ENCODE measurements at places on chromosomes 4 and X.
A peak's percentile ranks its signal among the peaks of the same experiment; 100 is the strongest.

GRCh38 chr4:85776096-85776495 is 301.1 kb downstream of the ARHGAP24 start:
- no peak for DNase-seq

GRCh38 chr4:114659386-114660008 is 60.9 kb downstream of the UGT8 start:
- peak; percentile 63 for DNase-seq

- DNase-seq: no peak
Measured at GRCh38 chr4:180542445-180543100, 1700.6 kb upstream of the TENM3 start.

GRCh38 chrX:14362721-14363120 is 166.6 kb upstream of the GLRA2 start:
- DNase-seq: no peak

DNA sequence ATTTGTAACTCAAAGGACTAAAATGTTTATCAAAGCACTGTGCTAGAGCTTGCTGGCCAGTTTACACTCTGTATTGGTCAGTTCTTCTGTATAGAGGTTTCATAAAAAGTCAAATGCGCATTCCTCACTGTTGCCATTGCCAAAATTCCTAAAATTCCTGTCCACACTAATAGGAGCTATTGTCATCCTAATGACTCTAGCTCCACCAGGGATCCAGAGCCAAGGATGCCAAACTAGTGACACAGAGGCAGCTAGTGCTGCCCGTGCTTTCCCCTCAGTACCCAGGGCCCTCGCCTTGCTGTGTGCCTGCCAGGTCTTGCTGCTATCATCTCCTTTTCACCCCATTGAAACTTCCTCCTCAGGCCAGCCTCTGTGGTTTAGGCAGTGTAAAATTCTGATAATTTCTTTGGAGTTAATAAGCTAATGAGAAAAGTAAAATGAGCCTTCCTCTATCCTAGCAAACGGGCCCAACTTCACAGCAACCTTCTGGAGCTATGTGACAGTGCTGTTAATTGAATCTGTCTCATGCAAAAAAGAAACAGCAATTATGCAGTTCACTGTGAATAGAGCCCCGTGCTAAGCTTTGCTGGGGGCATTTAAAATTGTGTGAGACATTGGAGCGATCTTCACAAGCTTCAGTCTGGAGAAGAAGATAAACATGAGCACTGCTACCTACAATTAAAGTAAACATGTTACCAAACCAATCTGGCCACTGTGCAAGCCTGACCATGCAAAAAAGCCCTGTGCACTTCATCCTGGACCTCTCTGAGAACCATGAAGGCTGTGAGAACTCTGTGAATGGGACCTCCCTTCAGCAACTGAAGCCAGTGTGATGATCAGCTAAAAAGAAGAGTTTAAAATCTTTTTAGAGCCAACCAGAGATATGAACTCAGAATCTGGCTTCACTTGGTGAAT is 43.1 kb upstream of the FGF2 start:
- no peak for DNase-seq

DNA sequence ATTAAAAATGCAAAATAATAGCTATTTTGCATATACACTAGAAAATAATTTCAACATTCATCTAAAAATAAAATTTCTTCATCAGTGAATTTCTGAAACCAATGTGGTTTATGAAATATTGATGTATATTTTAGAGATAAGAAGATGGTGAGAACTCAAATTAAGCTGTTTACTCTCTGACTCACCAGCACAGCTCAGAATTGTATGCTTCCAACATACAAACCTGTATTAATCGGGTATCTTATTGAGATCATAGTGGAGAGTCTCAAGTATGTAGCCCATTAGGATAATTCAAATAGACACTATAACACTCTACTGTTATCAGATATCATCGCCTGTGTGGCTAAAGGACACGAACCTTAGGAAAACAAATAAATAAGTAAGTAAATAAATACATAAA is 899.5 kb upstream of the INTU start:
- no peak for DNase-seq

DNA sequence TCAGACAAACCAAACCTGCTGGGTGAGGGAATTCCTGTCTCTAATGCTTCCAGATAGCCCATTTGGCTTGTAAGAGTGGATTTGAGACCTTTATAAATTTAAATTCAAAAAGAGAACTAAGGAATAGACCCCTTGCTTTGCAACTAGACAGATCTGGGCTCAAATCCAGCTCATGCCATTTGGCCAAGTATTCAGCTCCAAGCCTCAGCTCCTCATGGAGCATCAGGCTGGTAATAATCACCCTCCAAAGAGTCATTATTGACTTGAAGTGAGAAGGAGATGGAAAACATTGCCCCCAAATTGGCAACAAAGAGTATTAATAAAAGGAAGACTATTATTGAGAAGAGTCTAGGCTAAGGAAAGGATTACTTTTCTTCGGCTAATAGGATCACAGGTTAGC is 134.7 kb downstream of the PDE5A start:
- no peak for DNase-seq

DNA sequence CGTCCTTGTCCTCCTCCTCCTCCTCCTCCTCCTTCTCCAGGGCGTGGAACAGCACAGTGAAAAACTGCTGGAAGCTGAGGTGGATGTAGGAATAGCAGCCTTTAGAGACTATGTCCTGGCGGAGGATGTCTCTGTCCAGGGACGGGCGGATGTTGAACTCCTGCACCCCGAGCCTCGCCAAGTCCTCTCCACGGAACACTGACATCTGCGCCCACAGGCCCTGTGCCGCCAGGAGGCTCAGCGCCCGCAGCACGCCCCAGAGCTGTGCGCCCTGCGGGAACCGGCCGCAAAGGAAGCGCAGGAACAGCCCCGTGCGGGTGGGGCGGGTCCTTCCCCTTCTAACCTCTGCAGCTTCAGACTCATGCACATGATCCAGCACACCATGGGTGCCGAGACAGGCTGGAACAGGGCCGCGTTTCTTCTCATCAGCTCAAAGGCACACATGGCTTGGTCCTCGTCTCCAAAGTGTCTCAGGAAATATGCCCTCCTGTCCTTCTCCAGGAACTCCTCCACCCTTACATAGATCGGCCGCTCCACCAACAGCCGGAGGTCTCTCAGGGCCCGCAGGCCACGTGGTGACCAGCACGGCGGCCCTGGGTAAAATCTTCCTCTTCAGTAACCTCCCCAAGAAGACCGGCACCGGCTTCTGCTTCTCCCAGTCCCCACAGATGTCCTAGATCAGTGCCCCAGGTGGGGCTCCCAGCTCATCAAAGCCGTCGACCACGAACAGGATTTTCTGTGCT is 1.2 kb downstream of the NLRP2B start:
- DNase-seq: no peak

GRCh38 chr4:84964995-84965552 is 1.4 kb downstream of the WDFY3 start:
- DNase-seq: no peak

- DNase-seq: no peak
Measured at GRCh38 chrX:73683236-73683859, 120.4 kb downstream of the CHIC1 start.

DNA sequence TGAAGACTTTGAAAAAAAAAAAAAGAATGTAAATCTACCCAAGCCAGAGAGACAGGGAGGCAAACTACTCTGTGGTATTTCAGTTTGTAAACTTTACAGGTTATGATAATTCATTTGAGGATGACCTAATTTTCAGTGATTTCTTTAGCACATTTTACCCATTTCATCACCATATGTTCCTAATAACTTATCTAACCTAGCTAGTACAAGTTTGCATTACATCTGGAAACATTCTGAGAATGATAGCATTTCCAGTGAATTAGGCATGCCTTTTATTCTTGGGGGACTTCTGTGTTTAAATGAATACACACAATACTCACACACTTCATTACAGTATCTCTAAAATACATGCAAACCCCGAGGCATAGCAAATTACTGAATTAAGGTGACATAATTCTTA is 1055.5 kb downstream of the PCDH18 start:
- DNase-seq: no peak

DNA sequence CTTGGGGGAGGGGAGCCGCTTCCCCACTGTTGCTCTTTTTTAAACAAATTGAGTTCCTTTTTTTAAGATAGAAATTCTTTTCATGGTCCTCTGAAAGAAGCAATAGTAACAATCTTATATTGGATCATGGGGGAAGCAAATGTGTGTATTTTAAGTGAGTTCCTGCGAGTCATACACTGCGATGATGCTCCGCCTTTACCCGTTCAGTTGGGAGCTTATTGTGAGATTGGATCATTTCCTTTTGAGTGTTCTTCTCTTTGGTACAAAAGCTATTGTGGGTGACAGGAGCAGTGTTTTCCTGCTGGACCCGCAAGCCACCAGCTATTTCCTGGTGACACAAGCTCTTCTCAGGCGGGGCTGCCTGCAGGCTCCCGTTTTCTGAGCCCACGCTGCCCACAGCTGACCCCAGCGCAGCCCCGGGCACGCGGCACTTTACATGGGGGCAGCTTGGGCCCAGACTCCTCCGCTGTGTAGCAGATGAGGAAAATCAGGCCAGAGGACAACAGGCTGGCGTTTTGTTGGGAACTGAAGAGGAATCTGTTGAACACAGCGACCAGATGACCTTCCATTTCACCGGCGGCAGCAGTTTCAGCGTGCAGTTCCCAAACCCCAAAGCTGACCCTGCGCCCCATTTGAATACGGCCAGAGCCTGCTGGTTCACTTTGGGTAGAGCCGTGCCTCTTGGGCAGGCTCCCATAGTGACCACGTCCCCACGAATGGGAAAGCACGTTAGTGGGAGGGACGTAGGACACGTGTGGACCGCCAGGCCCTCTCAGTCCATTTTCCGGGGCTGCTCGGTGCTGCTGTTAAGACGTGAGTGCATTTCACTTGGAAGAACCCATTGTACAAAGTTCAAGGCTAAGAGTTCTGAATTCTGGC is 12.2 kb downstream of the TADA2B start:
- no peak for DNase-seq

- DNase-seq: no peak
Measured at GRCh38 chrX:1111601-1112300, 100.7 kb downstream of the CRLF2 start.

DNA sequence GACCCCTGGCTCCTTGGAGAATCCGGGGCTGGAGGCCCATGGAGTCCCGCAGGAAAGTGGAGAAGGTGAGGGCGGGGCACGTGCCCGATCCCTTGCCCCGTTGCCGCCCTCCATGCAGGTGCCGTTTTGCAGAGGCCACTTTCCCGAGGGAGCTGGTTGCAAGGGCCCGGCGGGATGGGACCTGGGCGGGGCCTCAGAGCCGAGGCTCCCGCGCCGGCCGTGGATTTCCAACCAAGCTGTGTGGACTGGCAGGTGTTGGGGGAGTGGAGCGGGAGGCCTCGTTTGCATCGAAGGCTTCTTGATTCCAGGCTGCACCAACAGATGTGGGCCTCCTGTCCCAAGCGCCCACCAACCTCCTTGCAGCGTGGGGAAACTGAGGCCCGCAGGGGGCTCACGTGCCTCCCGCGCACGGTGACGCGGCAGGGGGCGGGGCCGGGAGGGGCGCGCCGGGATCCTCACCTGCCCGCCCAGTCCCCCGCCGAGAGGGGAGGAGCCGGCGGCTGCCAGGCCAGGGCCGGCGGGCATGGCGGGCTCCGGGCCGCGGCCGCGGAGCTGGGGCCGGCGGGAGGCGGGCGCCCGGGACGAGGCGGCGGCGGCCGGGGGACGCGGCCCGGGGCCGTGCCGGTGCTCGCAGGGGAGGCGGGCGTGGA is 24.9 kb downstream of the SH3BP2 start:
- DNase-seq: peak; percentile 86

- no peak for DNase-seq
Measured at GRCh38 chr4:120314969-120315368, 248.3 kb upstream of the MAD2L1 start.

DNA sequence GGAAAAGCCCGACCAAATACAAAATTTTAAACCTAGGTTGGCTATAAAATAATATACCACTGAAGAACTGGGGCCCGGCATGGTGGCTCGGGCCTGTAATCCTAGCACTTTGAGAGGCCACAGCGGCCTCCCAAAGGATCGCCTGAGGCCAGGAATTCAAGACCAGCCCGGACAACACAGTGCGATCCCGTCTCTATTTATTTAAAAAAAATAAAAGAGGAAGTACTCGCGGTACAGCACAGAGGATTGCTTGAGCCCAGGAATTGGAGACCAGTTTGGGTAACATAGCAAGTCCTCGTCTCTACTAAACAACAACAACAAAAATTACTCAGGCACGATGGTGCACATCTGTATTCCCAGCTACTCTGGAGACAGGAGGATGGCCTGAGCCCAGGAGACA is 44.8 kb upstream of the CDKN2AIP start:
- no peak for DNase-seq

GRCh38 chrX:78316265-78316664 is 11.1 kb downstream of the CYSLTR1 start:
- no peak for DNase-seq

DNA sequence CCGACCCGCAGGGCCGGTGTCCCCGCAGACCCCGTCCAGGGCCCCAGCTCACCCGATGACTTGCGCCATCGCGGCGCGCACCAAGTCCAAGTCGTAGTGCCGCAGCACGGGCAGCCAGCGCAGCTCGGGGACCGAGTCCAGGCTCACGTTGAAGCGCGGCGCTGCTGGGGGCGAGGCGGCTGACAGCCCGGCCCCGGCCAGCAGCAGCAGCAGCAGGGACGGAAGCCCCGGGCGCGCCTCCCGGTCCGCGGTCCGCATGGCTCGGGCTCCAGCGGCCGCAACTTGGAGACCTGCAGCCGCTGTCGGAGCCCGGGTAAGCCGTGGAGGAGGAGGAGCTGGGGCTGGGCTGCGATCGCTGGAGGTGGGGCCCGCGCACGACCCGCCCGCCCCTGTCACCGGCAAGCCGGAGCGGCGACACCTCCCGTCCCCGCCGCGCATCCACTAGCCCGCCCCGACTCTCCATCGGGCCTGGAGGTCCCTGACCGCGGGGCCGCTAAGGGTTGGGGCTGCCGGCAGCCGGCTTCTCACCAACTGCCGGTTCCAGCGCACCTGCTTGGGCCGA is at the start of gene NAAA:
NAAA (minus strand) TSS at position 322 of the 562 bp plus-strand sequence; CDS start at position 258, 64 bp downstream.
- DNase-seq: peak; percentile 88

GRCh38 chrX:50117476-50117875 is 83.3 kb downstream of the AKAP4 start:
- no peak for DNase-seq

- DNase-seq: no peak
Measured at GRCh38 chrX:153938226-153938786, 3.5 kb upstream of the NAA10 start.

DNA sequence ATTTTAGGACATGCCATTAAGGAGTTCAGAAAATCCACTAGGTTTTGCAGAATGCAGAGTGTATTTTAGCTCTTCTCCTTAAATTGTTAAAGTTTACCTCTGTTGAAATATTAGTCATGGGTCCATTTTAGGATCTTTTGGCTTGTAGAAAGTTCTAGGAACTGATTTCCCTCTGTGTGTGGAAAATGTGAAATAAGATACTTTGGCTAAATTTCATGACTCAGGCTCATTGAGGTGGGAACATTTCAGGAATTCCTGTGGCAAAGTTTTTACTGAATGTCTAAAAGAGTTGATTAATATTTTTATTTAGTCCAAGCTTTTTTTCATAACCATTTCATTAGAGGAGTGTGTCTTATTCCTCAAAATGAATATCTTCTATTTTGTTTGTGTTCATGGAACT is 7.0 kb downstream of the FHIP1A start:
- DNase-seq: no peak

GRCh38 chr4:168321006-168321405 is 2.5 kb upstream of the DDX60 start:
- no peak for DNase-seq

- DNase-seq: no peak
Measured at GRCh38 chr4:57158762-57159161, 48.6 kb upstream of the IGFBP7 start.

Data from GM20000 (cell line).